IPS-NIHi11 (cell line): ENCODE measurements at places on chromosomes 12 and 14.

DNA sequence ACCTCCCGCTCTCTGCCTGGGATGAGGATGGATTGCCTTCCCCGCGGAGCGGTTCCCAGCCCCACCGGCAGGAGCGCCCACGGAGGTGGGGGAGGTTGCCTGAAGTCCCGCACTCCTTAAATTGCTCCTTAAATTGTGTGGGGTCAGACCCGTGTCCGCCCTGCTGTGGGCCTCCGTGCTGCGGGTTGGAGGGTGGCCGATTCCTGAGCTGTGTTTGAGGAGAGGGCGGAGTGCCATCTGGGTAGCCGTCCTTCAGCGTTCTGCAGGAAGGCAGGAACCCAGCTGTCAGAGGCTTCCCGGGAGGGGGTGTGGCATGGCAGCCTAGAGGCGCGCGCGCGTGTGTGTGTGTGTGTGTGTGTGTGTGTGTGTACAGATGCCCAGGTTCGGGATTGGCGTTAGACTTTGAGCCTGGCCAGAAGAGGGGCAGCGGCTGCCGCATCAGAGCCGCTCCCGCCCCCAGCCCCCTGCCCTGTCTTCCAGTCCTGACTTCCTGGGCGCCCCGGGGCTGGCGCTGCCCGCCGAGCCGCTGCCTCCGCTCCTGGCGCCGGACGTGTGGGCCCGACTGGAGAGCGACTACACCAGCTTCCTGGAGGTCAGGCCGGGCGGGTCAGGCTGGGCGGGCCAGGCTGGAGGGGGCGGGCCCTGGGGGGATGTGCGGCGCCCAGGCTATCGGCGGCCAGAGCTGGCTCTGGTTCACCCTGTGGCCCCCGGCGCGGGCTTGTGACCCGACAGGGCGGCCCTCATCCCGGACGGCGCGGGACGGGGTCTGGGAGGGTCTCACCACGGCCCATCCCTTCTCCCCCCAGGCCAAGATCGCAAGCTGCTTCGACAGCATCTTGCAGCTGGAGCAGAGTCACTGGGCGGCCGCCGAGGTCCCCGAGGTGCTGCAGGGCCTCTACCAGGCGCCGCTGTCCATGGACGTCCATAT, 9.2 kb downstream of the EXOC3L4 start:
- DNase-seq, result peak; percentile 82

- no peak for DNase-seq
Observed at GRCh38 chr14:29310210-29310609, 543.6 kb downstream of the FOXG1 start.

DNA sequence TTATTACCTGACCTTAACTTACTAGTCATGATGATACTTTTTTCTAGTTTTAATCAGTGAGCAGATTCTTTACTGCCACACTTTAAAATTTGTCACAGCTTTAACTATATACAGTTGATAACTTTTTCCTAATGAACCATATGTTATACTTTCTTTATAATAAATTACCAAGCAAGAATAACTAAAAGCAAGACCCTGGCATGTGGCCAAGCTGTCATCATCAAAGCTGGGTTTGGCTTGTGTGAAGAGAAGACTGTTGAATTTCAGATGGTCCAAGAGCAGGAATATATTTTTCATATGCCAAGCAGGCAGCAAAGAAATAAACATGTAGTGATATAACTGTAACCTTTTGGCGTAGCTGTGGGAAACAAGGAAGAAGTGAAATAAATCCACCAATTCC, 93.5 kb downstream of the PUS7L start:
- DNase-seq, result no peak

GRCh38 chr12:14403293-14403692, 37.8 kb downstream of the ATF7IP start:
- no peak for DNase-seq

DNA sequence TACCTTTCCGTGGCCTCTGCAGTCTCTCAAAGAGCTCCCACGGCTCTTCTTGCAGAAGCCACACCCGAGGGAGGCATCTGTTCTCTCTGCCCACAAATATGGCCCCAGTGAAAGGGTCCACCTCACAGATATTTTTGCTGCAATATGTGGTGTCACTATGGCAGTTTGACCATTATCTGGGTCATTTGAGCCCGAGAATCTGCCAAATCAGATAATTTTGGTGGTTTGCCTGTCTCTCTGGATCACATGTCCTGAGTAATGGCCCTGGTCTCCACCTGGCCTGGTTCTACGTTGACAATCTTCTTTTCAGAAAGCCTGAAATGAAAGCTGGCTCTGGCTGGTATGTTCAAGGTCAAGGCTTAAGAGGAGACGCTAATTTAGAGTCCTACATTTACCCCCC, 5.7 kb upstream of the WSCD2 start:
- no peak for DNase-seq

GRCh38 chr14:75675265-75675960, 14.4 kb downstream of the TTLL5 start:
- peak; percentile 29 for DNase-seq

GRCh38 chr12:47990351-47991105, 13.7 kb downstream of the COL2A1 start:
- no peak for DNase-seq

DNA sequence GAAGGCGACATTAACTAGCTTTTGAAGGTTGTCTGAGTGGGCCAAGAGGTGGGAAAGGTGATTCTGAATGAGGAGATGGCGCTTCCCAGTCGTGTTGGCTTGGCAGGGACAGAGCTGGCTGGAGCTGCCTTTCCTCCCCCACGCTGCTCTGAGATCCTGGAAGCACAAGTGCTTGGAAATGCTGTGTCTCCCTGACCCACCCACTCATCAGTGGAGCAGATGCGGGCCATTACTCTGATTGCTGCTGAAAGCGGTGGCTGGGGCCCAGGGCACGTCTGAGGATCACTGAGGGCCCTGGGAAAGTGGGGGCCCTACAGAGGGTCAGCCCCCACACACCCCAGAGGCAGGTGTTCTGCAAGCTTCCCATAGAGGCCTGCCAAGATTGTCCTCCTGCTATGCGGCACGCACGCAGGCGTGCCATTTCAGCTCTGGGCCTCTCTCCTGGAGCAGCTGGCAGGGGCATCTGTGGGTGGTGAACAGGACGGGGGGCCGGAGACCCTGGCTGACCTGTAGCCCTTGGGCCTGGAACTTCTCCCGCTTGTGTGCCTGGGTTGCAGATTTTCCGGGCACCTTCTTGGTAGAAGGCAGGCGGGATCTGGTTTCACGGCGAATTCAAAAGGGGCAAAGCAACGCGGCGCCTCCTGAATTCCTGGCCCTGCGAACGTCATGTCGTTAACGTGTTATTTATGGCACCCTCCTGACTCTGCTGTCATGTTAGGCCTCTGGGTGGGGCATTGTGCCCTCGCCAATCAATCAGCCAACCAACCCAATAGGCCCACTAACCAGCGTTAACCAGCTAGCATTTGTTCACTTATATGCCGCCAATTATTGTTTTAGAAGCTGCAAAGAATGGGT, 133.8 kb upstream of the TBX3 start:
- no peak for DNase-seq

- DNase-seq, result no peak
Observed at GRCh38 chr12:41950455-41950854, 194.2 kb downstream of the GXYLT1 start.

DNA sequence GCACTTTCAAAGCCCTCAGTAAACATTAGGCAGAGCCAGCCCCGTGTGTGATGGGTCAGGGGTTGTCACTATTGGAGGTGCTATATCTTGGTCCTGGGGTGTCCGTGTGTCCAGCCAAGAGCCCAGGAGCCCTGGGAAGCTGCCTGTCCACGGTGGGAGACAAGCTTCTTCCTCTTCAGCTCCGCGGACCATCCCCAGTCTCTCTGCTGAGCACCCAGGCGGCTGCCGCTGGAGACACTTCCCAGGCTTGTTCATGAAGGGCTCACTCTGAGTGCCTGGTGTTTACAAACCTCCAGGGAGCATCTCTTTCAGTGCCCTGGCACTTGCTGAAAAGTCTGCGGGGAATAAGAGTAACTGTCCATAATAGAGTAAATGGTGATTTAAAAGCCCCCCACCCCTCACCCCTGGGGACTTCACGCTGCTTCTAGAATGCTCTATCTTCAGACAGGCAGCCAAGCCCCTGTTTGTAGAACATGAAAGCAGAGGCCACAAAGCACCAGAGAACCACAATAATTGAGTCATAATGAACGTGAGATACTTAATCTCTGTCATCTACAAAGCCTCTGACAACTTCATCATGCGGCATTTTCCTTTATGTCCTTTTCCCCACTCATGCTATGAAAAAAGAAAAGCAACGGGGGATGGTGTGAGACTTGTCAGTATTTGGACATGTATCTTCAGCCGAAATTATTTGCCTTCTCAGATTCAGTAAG, 178.6 kb downstream of the TMEM132C start:
- DNase-seq, result no peak

DNA sequence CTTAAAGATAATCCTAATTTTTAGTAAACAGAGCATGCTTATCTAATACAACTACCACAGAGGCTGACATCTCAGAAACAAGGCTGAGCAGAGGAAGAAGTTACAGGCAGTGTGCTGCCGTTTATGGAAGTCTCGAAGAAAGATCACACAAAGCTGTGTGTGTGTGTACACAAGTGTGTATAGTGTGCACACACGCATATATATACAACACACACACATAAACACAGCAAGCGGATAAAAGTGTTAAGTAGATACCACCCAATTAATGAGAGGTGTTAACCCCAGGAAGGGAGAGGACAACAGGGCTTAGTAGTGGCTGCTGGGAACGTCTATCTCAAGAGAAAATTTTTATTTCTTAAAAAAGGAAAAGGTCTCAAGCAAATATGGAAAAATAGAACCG, 15.3 kb downstream of the CCDC88C start:
- DNase-seq, result no peak

DNA sequence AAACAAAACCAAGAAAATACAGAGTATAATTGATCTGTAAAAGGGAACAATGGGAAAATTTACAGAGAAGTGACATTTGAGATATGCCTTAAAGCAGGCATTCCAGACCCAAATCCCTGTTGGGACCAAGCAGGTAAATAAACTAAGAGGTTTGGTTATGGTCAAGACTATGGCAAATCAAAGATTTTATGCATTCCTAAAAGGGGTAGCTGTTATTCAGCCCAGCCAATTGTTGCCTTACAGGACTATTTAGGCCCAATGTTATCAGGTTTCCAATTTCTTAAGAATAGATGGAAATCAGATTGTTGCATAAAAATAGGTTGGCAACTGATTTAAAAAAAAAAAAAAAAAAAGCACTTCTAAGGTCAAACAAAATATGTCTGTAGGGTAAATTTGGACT, 5.3 kb downstream of the DNAI7 start:
- DNase-seq, result no peak

DNA sequence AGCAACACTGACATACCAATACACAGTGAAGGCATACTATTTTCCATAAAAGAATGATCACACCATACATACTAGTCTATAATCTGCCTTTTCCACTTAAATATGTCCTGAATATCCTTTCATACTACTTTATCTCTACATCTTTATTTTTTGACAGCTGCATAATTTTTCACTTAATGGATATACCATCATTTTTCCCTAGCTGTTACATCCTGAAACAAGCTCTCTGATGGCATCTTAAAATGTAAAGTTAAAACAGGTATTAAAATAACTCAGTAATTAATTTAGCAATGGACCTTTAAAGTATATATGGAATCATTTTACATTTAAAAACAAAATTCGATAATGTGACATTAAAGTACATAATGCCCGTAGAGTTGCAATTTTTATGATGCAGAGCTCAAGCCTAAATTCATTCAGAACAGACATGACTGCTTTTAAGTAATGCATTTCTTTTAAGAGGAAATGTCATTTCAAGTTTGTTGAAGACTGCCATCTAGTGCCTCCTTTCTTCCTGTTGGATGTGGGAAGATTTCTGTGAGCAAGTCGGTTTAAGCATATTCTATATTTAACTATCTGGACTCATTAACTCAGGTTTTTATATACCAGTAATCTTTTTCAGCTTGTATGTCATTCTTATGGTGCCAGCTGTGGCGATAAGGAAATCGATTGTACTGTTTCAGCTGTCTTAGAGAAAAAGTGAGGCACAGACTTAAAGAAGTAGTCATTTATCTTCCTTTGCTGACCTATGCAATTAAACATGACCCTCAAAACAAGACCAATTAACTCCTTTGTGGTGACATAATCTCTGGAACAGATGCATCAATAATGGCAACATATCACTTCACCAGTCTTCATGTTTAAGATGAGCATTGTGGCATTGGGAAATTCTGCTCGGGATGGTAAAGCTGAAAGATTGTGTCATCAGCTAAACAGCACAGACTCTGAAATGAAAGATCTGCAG, 20.3 kb downstream of the PRICKLE1 start:
- DNase-seq, result peak; percentile 26

DNA sequence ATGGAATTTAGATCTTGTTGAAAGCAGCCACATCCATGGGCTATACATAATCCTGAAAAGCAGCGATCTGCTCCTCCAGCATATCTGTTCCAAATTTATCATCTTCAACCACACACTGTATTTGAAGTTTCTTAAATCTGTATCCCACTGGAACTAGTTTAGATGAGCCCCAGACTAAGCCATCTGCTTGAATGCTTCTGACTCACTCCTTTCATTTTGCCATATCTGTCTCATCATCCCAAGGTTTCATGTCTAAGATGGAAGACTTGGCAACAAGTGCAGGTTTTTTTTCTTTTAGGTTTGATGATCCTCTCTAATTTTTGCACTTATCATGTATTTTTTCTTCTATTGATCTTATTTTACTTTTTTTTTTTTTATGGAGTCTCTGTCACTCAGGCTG, 54.4 kb upstream of the TMEM263 start:
- no peak for DNase-seq

GRCh38 chr14:54261283-54261682, 135.5 kb upstream of the CDKN3 start:
- DNase-seq, result peak; percentile 20

- peak; percentile 89 for DNase-seq
Observed at GRCh38 chr12:13981990-13982389, 588 bp upstream of the GRIN2B start.

GRCh38 chr14:99552572-99553216, 51.3 kb downstream of the CCDC85C start:
- no peak for DNase-seq

GRCh38 chr12:20119596-20120402, 248.5 kb upstream of the PDE3A start:
- DNase-seq, result no peak

DNA sequence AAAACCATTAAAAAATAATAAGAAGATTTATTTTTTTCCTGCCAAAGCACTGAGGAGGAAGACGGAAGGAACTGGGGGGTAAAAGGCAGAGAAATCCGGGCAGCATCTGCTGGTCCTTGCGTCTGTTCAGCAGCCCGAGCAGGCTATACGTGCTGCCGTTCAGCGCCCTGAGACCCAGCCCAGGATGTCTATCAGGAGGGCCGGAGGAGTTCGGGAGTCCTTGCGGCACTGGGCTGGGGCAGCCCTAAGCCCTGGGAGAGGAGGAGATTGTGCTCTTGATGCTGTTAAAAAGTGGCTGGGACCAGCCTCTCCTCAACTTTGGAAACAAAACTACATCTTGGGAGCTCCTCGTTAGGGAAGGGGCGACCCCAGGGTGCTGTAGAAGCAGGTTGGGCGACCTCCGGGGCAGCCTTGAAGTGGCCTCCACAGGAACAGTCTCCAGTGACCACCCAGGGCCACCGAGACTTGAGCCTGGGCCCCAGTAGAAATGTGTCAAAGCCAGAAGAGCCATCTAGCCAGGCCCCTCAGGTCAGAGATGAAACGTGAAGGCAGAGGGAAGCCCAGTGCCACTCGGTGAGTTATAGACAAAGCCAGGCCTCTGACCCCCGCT, 14.3 kb downstream of the PGF start:
- DNase-seq, result no peak

- no peak for DNase-seq
Observed at GRCh38 chr12:53849113-53849512, 89.5 kb upstream of the HOXC13 start.
